ENCODE measurements at places on chromosomes 7 and 10.

DNA sequence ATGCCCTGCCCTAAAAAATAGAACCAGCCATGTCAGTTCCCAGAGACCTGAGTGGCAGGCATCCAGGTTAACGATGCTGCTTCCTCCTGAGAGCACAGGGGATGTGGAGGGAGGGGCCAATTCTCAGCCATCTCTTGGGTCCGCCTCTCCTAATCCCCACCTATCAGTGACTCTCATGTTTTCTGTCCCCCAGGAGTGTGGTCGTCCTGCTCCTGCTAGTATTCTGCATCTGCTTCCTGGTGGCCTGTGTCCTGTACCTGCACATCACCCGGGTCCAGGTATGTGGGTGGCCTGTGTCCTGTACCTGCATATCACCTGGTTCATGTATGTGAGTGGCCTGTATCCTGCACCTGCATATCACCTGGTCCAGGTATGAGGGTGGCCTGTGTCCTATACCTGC lies 105.3 kb downstream of the ADCY1 start:
- no peak for DNase-seq

GRCh38 chr10:88388324-88388723 lies 194.8 kb downstream of the RNLS start:
- DNase-seq = no peak

DNA sequence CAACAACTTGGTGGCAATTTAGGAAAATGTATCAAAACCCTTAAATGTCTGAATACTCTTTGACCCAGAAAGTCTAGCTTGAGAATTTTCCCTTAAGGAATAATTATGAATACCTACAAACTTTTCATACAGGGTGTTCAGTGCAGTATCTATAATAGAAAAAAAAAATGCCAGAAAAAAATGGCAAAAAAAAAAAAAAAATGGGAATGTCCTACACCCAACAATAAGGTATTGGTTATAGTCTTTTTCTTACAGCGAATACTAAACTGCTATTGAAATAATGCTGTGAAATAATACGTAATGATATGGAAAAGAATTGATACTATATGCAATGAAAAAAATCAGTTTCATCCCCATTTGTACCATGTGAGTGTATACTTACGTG lies 44.3 kb downstream of the ZNF800 start:
- DNase-seq = no peak

- DNase-seq = peak; percentile 4
Measured at GRCh38 chr7:90180011-90180585, 25.8 kb downstream of the STEAP1 start.

DNA sequence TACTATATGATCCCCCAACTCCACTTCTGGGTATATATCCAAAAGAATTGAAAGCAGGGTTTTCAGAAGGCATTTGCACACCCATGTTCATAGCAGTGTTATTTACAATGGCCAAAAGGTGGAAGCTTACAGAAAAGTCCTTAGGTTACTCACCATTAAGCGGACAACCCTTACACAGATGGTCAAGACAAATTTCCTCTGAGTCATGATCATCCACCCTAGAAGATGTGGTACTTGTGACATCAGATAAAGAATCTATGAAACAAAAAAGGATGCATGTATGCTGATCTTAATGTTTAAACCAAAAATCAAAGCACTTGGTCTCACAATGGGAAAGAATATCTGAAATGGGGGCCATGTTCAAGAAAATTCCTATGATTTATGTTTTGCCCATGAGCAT lies 31.1 kb downstream of the ZC3HAV1 start:
- DNase-seq = no peak

GRCh38 chr10:31020209-31020608 lies 11.5 kb downstream of the ZNF438 start:
- DNase-seq = no peak

GRCh38 chr10:867807-868206 lies 63.7 kb downstream of the LARP4B start:
- no peak for DNase-seq

DNA sequence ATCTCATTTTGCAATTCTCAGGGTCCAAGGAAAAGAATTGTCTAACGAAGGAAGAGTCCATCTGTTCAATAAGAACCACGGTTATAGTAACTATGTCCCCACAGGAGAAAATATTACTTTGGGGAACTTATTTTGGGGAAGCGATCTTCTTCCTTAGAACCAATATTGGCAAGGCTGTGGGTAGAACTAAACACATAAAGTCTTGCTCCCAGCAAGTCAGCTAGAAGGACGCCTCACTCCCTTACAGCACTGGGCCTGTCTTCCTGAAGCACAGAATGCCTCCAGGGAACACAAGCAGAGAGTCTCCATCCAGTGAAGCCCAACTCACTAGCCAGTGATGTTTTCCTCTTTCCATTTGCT lies 30.2 kb downstream of the C10orf71 start:
- no peak for DNase-seq

DNA sequence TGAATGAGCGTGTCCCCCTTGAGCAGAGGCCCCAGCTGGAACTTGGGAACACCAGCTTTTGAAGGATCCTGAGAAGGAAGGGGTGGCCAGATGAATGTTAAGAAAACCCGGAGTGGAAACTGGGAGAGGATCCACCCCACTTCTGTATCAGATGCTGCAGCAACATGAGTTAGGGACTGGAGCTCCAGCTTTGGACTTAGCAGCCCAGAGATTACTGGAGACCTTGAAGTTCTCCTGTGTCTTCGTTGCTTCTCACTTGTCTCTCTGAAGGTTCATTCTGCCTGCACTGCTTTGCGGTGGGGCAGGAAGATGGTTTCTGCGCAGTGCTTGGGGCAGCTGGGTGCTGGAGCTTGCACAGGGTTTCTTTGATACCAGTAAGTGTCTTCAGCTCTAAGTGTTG lies 9.3 kb downstream of the TMEM248 start:
- no peak for DNase-seq

GRCh38 chr7:85719981-85720953 lies 533.4 kb upstream of the SEMA3D start:
- peak; percentile 68 for DNase-seq

- no peak for DNase-seq
Measured at GRCh38 chr7:27917119-27917518, 177.2 kb downstream of the TAX1BP1 start.

DNA sequence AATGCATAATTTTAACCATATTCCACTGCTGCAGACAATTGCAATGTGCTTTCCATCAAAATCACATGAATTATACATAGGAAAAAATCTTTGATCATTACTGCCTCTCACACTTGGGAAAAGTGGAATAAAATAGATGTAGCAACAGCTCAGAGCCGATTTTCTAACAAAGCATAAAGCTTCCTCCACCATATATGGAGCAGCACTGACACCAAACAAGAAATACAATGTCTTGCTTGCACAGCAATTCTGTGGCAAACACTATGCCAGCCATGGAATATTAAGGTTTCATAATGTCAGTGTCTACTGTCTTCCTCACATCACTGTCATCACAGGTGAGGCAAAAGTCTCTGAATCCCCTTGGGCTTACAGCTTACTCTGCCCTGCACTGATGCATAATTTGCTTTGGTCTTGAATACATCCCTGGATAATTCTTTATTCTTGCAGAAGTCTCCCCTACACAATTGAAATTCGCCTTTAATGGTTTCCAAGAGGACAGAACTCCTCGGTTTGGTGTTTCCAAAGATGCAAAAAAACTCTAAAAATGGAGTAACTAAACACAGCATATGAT lies 198.5 kb downstream of the CACNA2D1 start:
- DNase-seq = no peak

DNA sequence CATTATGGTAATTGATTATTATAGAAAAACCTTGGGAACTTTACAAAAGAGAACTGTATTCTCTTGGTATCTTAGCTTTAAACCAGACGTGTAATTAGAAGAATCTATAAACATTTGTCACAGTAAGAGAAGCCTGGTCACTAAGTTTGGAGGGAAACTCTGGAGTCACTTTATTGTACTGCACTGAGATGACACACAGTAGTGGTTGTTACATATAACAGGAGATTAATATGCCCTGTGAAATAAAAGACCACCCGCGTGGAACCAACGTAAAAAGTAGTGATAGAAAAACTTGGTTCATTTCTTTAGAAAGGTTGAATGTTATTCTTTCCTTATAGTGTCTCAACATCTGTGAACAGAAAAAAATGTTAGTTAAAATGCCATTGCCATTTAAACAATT lies 416.1 kb downstream of the MDFIC start:
- DNase-seq = no peak

DNA sequence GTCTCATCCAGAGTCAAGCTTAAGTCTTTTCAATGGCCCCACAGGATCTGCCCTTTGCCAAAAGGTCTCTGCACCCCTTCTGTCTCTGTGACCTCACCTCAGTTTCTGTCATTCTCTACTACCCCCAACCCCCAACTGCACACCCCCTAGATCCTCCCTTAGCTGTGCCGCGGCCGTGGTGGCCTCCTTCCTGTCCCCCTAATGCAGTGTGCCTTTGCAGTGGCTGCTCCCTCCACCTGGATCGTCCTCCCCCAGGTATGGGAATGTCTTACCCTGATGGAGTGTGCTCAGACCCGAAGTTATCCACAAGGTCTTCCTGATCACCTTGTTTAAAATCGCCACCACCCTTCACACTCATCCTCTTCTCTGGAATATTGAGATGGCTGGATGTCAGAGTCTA lies 9.6 kb downstream of the FGF8 start:
- no peak for DNase-seq

DNA sequence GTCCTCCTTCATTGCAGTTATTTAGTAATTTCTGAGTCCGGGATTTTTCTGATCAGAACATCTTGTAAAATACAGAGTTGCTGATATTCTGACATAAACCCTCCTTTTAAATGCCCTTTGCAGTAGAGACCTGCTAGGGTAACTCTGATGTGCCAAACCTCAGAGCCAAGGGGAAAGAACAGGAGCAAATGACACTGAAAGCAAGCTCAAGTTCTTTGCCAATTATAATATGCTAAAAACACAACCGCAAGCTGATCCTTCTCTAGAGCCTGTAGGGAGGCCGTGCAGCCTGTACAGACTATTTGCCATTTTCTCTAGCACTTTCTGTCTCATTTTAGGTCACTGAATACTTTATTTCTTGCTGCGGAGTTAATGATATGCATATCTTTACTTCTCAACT lies 240.4 kb downstream of the CAMK1D start:
- no peak for DNase-seq

DNA sequence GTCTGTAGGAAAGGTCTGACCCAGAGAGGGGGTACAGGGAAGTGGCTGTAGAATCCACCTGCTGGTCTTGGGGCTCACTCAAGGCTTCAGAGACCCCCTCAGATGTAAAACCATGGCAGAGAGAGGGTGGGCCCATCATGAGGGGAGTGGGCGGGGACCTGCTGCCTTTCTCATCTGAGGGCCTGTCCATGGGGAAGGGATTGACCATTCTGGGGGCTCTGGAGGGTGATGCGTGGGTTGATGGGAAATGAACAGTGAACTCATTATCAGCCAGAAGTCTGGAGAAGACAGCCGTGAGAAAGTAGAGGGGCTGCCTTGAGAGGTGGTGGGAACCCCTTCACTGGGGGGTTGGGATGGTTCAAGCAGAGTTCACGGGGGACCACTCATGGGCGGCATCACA lies 66.8 kb downstream of the MINDY4 start:
- DNase-seq = no peak

DNA sequence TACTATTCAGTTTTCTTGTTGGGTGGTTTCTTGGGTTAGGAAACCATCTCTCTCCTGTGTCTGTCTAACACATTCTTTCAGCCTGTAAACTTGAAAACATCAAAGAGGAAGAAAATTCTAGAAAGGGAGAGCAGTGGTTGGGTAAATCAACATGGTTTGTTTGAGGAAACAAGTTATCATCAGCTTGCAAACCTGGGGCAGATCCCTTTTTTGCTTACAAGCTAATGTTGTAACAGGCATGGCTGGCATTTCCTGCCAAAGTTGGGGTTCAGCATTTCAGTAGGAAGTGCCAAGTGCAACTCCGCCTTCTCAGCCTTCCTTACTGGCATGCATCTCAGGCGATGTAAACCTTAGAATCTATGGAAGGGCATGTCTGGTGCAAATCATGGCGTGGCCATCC lies 112.6 kb downstream of the EEPD1 start:
- DNase-seq = no peak

DNA sequence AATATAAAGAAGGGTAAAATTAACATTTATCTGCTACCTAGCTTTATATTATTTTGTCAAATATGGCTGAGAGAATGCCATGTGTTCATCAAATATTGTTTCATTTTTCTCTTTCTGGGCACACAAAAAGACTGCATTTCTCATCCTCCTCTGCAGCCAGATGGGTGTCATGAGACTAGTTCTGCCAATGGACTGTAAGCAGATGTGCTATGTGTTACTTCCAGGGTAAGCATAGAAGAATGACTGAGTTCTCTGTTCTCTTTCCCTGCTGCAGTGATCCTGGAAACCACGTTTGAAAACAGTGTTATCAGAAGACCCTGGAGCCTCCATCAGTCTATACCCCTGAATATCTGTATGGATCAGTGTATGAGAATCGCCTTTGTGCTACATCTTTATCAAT lies 24.1 kb upstream of the SLK start:
- DNase-seq = no peak

DNA sequence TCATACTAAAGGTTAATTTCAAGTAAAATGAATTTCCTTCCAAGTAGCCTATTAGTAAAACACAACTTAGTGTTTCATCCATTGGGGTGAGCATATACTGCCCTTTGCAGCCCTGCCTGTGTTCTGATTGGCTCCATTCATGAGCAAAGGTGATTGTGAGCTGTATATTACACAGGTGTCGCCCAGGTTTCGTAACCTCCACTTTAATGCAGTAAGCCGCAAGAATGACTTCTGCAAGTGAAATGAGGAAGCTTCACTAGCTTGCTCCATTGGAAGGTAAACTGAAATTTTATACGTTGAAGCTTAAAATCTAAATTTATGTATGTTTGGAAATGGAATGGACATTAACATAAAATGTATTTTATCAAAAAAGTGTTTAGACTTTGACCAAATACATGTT lies 24.4 kb downstream of the MTURN start:
- no peak for DNase-seq

GRCh38 chr7:142960955-142961512 lies 1.1 kb downstream of the KEL start:
- no peak for DNase-seq

DNA sequence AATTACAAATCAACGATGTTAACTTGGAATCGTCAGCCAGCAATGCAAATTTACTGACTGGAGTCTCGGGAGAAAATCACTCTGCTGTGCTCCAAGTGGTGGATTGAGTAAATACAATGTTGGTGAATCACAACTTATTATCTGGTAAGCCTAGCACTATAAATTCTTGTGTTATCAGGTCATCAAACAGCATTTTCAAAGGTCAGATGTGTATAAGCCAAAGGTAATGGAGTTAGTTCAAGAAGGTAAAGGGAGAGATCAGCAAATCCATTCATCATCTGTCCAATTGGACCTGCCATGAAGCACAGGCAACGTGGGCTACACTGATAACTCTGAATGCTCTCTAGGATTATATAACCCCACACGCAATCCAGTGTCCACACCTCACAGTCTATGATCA lies 13.9 kb downstream of the CUBN start:
- peak; percentile 31 for DNase-seq

GRCh38 chr7:99699946-99700345 lies 20.1 kb upstream of the CYP3A5 start:
- DNase-seq = no peak

GRCh38 chr10:76301950-76302349 lies 870.5 kb downstream of the LRMDA start:
- no peak for DNase-seq

GRCh38 chr10:1395025-1395480 lies 338.9 kb downstream of the WDR37 start:
- DNase-seq = no peak

- DNase-seq = no peak
Measured at GRCh38 chr7:17680943-17681351, 259.3 kb downstream of the SNX13 start.

All from GM03348 (cell line).